ENCODE measurements at places on chromosomes 13 and 19. TPM values are rescaled to one million over a fixed set of nuclear protein-coding genes. Genes with fewer than 3 reads are reported as not detected.

KRTDAP gene
- total RNA-seq, result 1.8 TPM

PCDH8 gene
- total RNA-seq, result 1.7 TPM

ZNF132 gene
- total RNA-seq, result 1.1 TPM

KLK14 gene
- total RNA-seq, result 0.71 TPM

- no peak for DNase-seq
Observed at GRCh38 chr13:25874907-25875306, 176.9 kb downstream of the SHISA2 start.

DNA sequence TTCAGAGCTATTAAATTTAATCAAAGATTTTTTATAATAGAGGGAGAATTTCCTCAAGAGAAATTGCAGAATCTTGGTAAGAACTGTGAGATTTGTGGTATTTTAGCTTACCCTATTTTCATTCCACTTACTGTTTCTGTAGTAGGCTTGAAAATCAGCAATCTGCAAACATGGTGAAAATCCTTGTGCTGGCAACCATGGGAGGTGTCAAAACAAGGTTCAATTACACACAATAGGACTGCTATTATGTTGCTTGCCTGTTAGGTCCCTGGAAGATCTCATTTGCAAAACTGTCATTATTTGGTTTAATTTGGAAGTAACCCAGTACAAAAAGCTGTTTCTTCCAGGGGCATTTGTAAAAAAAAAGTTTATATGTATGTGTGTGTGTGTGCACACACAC, 662.8 kb upstream of the SLITRK6 start:
- DNase-seq, result no peak

GRCh38 chr19:39709026-39709872, 5.0 kb downstream of the LGALS14 start:
- no peak for DNase-seq
